Esophagus muscularis mucosa (tissue), 4 donors: ENCODE measurements at places on chromosomes 7 and 10.

DNA sequence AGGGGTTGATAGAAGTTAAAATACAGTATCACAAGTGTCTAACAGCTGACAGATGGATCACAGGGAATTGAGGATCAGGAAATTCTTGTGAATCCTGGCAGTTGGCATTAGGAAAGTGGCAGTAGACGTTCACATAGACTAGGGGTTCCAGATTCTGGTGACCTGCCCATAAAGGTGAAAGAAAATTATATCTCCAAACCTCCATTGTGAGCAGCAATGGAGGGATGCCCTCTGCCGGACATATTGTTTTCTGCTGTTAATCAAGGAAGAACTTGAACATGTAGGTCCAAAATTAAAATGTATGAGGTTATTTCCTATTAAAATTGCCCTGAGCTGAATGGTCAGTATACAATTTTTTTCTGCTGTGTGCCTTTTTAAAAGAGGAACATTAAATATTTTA, 5.1 kb downstream of the NME8 start:
- no peak for DNase-seq

GRCh38 chr10:86345859-86346798, 20.5 kb downstream of the GRID1 start:
- no peak for DNase-seq

DNA sequence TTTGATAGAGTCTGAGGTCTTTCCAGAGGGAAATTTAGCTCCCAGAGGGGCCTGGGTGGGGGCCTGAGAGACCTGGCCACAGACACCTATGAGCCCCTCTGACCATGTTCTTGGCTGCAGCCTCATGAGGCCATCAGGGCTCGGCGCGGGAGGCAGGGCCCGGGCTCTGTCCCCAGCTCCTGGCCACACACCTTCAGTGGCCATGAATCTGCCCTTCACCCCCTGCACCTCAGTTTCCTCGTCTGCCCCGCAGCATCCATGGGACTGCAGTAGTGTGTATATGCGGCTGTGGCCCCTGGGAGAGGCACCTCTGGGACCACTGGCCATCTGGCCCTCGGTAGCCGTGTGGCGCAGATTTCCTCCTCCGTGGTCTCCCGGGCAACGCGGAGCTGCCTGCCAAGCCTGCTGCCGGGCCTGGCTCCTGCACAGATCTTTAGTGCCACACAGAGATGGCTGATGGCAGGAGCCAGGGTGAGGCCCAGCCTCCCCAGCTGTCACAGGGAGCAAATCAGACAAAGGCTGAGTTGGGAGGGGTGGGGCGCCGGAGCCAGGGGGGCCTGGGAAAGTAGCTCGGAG, 23.6 kb upstream of the ADCYAP1R1 start:
- no peak for DNase-seq

DNA sequence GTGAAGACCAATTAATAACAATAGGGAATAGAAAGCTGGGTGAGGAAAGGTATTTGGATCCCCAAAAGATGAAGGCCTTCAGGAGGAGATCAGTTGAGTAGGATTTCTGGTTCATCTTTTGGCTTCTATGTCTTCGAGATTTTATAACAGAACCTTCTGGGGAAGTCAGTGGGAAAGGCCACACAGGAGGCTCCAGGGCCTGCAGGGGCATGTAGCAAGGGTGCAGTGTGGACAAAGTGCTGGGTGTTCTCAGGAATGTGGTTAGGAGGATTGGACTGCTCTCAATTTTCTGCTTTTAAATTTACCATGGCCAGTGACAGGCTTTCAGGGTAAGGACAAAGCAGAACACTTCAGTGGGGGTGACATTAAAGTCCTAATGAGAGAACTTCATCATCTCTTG, 378.0 kb downstream of the CCSER2 start:
- peak; percentile 29 for DNase-seq

GRCh38 chr7:134403062-134403461, 55.8 kb downstream of the AKR1B1 start:
- DNase-seq: no peak

DNA sequence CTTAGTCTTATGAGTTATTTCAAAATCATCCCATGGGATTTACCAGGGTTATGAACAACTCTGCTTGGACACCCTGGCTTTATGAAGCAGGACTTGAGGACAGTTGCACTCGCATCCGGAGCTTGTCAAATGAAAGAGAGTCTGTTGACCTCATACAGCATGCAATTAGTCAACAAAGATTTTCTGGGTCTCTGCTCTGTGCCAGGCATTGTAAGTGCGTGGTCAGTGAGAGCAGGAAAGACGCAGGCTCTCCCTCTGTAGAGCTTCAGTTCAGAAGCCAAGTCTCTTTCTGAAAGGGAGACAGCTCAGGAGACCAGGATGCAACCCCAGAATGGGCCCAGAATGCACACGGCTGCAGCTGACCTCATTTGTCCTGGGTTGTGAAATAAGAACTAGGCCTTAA, 45.5 kb upstream of the DMBT1 start:
- no peak for DNase-seq

- no peak for DNase-seq
Measured at GRCh38 chr10:52313933-52314821, at the start of gene DKK1. Gene DKK1, plus strand, starts transcription at chr10:52314281. Its CDS starts 154 bp downstream, at chr10:52314435.

DNA sequence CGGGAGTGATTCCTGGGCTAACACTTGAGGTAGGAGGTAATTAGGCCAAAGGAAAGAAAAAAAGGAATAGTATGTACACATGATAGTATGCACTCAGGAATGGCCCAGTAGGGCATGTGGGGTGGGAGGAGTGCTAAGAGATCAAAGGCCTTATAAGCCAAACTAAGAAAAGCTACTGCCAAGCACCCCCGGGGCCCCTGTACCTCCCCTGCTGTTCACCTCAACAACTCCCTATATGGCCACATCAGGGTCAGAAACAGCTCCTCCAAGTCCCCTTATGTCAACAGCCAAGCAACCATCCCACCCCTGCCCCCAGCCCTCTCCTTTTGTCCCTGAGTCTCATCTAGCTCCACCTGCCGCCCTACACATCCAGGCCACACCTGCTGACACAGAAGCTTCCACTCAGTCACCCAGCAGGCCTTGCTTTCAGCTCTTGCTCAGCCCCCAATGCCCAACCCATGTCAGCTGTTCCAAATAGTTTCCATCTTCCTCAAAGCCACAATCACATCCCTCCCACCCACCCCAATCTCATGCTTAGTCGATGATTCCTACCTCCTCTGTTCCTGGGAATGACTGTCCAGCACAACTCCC, 80.2 kb downstream of the SORBS1 start:
- no peak for DNase-seq

GRCh38 chr10:120075349-120075748, 182.8 kb downstream of the SEC23IP start:
- peak; percentile 47 for DNase-seq

- no peak for DNase-seq
Measured at GRCh38 chr7:28533731-28534531, 121.6 kb downstream of the CREB5 start.

- DNase-seq: no peak
Measured at GRCh38 chr7:15863951-15864625, 177.6 kb upstream of the MEOX2 start.
